ENCODE measurements at places on chromosomes 11 and 22.

- DNase-seq, result no peak
Measured at GRCh38 chr11:119941636-119942411, 196.1 kb downstream of the TRIM29 start.

DNA sequence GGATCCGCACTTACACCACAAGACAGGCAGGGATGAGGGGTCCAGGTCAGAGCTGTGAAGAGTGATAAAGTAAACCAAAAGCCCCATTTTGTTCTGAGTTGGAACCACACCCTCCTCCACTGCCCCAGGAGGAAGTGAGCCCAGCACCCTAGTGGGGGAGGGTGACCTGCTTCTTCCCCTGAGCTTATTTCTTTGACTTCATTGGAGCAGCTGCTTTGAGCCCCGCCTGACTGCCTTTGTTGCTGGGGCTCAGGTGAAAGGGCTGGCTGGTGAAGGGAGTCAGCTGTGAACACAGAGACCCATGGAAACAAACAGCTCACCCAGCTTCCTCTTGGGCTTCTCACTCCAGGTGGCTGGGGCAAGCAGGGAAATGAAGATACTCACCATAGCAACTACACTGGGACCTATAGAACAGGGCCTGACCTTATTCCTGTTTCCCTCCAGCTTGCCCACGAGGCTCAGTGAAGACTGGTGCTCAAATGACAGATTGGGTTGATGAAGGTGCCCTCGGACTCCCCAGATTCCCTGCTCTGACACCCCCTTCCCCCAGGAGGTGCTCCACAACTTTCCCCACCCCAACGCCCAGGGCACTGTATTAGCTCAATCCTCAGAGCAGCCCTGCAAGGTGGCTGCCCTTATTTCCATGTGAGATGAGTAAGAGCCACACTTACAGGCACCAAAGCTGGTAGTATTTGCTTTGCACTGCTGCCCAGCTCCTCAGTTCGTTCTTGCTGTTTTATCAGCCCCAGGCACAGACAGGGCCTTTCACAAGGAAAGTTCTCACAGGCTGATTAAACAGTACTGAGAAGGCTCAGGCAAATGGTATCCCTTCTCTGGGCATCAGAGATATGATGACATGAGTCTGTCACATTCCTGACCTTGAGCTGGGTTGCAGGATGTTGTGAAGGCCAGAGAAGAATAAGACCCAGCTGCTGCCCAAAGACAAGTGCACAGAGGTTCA, 2.4 kb downstream of the UCP2 start:
- DNase-seq, result no peak

DNA sequence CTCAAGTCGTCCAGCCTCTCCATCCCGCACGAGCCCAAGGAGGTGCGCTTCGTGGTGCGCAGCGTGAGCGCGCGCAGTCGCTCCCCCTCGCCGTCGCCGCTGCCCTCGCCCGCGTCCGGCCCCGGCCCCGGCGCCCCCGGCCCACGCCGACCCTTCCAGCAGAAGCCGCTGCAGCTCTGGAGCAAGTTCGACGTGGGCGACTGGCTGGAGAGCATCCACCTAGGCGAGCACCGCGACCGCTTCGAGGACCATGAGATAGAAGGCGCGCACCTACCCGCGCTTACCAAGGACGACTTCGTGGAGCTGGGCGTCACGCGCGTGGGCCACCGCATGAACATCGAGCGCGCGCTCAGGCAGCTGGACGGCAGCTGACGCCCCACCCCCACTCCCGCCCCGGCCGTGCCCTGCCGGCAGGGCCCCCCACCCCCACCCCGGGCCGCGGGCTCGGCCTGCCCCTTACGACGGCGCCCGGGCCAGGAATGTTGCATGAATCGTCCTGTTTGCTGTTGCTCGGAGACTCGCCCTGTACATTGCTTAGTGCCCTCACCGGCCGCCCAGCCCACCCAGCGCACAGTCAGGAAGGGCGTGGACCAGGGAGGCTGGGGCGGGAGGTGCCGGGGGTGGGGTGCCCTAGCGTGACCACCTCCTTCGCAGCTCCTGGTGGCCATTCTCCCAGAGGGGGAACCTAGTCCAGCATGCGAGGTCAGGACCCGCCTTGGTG, 6.9 kb upstream of the ACR start:
- DNase-seq, result no peak

DNA sequence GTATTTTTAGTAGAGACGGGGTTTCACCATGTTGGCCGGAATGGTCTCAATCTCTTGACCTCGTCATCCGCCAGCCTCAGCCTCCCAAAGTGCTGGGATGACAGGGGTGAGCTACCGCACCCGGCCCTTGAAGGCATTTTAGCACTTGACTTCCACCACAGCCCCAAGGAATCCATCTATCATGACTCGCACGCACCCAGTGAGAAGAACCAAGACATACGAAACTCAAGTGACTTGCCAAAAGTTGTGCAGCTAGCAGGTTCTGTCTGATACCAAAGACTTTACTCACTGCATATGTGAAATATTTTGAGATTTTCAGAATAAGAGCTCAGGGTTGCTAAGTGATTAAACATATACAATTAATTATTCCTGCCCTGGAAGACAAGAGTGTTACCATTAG, 21.0 kb downstream of the FLI1 start:
- DNase-seq, result peak; percentile 94

DNA sequence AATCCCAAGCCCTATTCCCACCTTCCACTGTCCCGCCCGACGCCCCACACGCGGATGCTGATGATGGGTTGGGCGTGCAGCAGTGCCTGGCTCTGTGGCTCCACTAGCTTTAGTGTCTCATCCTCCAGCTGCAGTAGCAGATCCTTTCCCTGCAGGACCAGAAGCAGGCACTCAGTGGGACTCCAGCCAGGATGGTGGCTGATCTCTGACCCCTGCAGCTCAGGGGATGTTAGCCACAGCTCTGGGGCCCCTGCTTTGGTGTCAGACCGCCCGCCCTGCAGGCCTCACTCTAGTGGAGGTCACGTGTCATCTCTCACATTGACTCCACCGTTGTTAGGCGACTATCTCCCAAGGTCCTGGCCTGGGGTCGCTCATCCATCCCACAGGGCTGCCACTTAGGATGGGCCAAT, 11.8 kb downstream of the SMPD1 start:
- DNase-seq, result no peak

DNA sequence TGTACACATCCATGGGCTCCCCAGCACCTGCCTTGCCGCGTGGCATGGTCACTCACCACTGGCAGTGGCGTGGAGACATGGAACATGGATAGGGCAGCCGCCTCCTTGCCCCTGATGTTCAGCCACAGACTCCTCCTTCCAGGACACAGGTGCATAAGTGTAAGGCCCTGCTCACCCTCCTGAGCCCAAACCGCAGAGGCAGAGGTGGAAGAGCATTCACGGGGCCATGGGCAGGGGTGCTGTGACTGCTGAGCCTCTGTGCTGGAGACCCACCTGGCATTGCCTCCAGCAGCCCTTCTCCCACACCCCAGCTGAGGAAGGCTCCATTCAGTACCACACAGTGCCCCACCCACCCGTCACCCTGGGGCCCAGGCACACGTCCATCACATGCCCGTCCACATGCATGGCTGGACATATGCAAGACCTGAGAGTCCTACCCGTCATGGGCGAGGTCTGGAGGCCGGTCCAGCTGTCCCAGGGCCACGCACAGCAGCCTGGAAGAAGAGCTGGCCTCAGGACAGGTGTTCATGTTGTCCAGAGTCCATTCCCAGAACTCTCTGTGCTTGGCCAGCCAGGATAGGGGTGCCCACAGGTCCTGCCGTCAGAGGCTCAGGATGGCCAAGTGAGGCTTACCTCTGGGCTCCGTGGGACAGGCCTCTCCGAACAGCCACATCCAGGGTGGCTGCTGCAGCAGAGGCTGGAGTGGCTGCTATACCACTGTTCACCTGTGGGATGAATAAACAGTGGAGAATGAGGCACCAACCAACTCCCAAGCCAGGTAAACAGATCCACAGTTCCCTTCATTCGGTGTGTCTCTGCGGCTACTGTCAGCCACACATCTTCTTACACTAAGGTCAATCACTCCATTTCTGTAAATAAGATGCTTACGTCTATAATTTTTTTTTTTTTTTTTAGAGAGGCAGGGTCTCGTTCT, 1.7 kb upstream of the TUBGCP6 start:
- DNase-seq, result no peak

- DNase-seq, result no peak
Measured at GRCh38 chr11:10426475-10426874, 28.6 kb upstream of the AMPD3 start.

DNA sequence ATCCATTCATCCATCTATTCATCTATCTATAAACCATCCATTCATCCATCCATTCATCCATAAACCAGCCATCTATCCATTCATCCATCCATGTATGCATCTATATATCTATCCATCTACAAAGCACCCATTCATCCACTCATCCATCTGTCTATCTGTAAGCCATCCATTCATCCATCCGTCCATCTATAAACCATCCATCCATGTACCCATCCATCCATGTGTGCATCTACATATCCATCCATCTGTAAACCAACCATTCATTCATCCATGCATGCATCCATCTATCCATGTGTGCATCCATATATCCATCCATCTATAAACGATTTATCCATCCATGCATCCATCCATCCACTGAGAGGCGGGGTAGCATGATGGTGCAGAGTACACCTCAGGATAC, 58.4 kb downstream of the MPPED1 start:
- DNase-seq, result no peak

All from fibroblast of pulmonary artery (primary cell).